ENCODE measurements at places on chromosomes 5 and 9.

- DNase-seq = no peak
These were observed 38.1 kb downstream of the LIFR start for GRCh38 chr5:38518341-38518740.

DNA sequence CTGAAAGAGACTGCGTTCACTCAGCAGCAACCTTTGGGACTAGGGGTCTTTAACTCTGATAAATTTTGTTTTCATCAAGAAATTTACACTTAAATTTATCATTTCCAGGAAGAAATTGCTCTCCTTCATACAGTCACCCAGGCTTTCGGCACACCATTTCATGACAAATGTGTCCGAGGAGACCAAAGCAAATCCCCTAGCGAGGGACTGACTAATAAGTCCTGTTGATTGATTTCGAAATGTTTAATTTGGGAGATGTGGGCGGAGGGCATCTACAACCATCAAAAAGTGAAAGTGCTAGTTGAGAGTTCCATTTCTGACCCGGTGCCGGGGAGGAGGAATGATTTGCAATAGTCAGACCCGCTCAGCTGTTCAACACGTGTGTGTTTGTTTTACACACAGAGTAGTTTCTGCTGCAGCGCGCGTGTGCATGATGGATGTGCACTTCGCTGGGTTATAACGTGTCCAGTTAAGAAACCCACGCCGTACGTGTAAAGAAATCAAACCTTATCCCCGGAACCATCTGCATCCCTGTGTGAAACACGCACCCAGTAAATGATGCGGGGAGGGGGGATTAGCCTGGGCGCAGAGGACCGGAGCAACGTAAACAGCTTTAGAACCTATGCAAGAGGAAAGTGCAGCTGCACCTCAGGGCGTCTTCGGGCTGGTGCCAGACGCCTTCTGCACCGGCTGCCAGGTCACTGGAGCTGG lies 845 bp upstream of the NR4A3 start:
- DNase-seq = peak; percentile 52

- DNase-seq = no peak
These were observed 8.8 kb downstream of the PRXL2C start for GRCh38 chr9:96646081-96646991.

- peak; percentile 13 for DNase-seq
These were observed 70.2 kb upstream of the AGXT2 start for GRCh38 chr5:35117967-35118366.

GRCh38 chr9:137138722-137139467 lies at the start of gene GRIN1:
Gene GRIN1 (plus strand): TSS chr9:137139154. CDS start chr9:137139487, 333 bp downstream.
- no peak for DNase-seq

- no peak for DNase-seq
These were observed 40.1 kb downstream of the SECISBP2 start for GRCh38 chr9:89358376-89358916.

DNA sequence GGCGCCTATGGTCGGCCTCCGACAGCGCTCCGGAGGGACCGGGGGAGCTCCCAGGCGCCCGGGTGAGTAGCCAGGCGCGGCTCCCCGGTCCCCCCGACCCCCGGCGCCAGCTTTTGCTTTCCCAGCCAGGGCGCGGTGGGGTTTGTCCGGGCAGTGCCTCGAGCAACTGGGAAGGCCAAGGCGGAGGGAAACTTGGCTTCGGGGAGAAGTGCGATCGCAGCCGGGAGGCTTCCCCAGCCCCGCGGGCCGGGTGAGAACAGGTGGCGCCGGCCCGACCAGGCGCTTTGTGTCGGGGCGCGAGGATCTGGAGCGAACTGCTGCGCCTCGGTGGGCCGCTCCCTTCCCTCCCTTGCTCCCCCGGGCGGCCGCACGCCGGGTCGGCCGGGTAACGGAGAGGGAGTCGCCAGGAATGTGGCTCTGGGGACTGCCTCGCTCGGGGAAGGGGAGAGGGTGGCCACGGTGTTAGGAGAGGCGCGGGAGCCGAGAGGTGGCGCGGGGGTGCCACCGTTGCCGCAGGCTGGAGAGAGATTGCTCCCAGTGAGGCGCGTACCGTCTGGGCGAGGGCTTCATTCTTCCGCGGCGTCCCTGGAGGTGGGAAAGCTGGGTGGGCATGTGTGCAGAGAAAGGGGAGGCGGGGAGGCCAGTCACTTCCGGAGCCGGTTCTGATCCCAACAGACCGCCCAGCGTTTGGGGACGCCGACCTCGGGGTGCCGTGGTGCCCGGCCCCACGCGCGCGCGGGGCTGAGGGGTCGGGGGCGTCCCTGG lies 561 bp downstream of the DAPK1 start:
- peak; percentile 52 for DNase-seq

- DNase-seq = no peak
These were observed 499.5 kb upstream of the KLF4 start for GRCh38 chr9:107989099-107989498.

DNA sequence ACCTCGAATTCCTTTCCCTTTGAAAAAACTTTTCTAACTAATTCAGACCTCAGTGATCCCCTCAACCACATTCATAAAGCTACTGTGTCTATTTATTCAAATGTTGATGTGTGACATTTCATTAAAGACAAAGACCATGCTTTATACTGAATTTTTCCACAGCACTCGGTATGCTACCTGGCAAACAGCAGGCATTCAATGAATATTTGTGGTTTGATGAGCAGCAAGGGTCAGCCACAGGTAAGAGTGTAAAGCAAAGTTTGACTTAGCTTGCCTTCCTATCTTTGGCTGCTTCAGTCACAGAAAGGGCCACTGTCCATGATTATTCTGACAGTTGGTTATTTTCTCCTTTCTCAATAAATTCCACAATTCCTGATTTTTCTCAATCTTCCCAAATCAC lies 5.1 kb upstream of the CDC42SE2 start:
- DNase-seq = no peak

DNA sequence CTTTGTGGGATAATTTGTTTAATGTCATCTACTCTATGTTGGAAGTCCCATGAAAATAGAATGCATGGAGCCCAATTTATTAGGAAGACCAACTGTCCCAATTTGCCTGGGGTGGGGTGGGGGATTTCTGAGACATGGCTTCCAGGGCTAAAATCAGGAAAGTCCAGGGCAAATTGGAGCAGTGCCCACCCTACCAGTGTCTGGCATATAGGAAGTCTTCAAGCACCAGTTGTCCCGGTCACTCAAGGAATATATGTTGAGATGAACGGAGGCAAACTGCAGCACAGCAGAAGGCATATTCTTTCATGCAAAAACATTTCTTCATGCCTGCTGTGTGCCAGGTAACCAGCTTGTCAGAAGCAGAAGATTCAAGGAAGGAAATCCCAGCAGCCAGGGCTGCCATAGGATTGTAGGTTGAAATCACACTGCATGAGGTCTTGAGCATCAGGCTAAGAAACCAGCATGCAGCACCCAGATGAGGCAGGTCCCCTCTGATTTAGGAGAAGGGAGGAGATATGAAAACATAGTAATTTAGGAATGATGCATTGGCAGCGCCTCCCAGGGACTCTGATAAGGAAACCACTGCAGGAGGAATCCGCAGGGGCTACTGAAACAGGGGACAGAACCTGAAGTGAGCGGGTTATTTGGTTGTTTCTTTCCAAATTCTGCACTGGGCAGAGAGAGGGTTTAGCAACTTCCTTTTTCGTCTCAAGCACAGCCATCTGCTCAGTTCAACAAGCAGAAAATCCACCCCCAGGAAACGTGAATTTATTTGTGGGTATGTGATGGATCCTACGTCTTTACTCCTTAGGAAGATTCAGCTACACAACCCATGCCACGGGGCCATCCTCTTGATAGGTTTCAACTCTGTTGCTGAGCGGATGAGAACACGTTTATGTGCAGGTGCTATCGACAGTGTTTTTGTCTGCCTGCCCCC lies 112.6 kb upstream of the CPEB4 start:
- DNase-seq = no peak

GRCh38 chr9:123218831-123219230 lies 49.6 kb downstream of the STRBP start:
- DNase-seq = no peak

GRCh38 chr9:95076696-95077052 lies 240.8 kb downstream of the FANCC start:
- DNase-seq = no peak

DNA sequence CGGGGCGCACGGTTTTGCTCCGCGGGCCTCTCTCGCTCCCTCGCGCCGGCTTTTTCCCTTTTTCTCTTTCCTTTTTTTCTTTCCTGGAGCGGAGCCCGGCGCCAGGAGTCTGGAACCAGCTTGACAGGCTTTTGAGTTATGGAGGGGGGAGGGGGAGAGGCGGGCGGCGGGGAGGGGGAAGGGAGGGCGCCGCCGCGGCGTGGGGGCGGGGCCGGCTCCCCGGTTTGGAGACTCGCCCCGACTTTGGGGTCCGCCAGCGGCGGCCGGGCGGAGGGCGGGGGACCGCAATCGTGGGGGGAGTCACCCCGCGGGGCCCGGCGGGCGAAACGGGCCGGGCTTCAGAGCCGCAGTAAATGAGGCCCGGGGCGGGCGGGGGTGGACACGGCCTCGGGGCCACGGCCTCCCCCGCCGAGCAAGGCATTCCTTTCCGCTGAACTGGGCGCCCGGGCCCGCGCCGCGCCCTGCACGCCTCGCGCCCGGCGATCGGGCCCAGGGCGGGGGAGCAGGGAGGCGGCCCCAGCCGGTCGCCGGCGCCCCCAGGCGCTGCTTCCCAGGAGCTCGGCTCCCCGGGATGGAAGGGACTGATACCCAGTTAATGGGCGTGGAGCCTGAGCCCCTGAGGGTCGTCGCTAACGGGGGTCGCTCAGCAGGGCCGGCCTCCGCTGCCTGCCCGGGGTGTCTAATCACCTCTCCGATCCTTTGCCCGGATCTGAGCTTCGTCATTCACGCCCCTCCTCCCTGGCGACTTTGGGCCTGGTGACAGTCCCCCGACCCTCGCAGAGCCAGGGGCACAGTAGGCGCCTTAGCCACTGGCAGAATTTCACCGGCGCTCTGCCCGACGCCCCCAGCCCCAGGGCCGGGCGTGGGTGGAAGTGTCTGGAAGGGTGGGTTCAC lies 138.1 kb downstream of the C9orf50 start:
- no peak for DNase-seq

- DNase-seq = peak; percentile 94
These were observed at the start of gene SAPCD2 for GRCh38 chr9:137070201-137070905. Gene SAPCD2 (minus strand): TSS chr9:137070557. CDS start chr9:137070460, 97 bp downstream.

GRCh38 chr9:77534376-77535057 lies 113.6 kb downstream of the GNA14 start:
- no peak for DNase-seq

GRCh38 chr5:130286971-130287370 lies 382.7 kb downstream of the CHSY3 start:
- DNase-seq = no peak

DNA sequence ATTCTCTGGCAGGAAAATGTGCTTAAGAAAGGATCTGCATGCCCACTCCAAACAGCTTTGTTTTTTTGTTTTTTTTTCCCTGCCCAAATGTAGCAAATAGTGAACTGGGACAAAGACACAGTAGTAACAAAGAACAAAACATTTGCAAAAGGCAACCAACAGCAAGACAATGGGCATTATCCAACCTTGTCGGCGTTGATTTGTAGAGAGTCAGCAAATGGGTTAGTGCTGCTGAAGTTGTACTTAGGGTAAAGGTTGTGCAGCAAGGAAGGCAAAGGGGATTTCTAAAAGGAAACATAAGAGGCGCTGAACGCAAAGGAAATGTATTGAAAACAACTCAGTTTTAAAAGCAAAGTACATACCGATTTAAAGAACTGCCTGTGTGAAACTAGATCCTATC lies 136.2 kb downstream of the MPDZ start:
- no peak for DNase-seq

DNA sequence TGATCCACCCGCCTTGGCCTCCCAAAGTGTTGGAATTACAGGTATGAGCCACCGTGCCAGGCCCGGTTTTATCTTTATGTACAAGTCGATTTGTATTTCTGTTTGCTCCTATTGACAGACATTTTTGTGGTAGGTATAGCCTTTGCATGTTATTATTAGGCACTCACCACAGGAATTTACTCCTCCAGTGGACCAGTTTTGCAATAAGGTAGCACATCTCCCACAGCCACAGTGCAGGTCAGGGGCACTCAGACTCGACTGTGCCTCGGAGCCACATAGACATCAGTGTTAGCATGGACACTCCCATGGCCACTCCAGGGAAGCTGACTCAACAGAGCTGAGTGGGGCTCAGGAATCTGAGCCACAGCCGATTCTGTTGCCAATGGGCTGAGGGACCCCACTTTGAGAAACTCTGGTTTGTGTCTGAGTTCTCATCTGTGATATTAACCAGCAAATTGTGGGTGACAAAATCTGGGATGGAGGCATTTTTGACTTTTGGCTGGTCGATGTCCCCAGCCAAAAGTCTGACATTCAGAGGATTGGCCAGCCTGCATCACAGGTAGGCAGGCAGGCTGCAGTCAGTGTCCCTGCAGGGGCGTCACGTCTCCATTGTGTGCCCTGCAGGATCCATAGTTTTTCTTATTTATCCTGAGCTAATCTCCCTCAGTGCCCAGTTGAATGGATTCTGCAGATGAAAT lies 15.0 kb upstream of the SHB start:
- DNase-seq = no peak

GRCh38 chr9:98099346-98099745 lies 19.7 kb downstream of the TRIM14 start:
- no peak for DNase-seq

GRCh38 chr5:35096216-35096615 lies 48.5 kb upstream of the AGXT2 start:
- no peak for DNase-seq

GRCh38 chr5:134139377-134139851 lies 24.9 kb downstream of the TCF7 start:
- DNase-seq = no peak

DNA sequence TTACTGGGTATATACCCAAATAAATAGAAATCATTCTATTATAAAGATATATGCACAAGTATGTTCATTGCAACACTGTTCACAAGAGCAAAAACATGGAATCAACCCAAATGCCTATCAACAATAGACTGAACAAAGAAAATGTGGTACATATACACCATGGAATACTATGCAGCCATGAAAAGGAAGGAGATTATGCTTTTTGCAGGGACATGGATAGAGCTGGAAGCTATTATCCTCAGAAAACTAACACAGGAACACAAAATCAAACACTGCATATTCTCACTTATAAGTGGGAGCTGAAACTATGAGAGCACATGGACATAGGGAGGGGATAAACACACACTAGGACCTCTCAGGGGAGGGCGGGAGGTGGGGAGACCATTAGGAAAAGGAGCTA lies 298.4 kb upstream of the CDH9 start:
- no peak for DNase-seq

- no peak for DNase-seq
These were observed 159.0 kb downstream of the TUSC1 start for GRCh38 chr9:25519286-25519685.

GRCh38 chr5:882253-883183 lies 10.1 kb downstream of the BRD9 start:
- DNase-seq = no peak

DNA sequence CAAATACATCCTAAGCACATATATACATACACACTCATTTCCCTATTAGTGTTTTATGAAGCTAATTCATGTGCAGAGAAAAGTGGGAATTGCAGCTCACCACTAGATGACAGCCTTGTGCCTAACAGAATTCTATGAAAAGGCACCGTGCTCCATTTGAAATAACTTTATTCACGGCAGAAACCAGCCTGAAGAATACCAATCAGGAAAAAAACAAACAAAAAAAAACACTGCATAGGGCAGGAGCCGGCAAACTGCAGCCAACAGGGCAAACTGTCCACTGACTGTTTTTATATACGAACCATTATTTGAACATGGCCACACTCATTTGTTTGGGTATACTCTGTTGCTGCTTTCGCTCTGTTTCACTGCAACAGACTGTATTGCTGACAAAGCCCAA lies 33.6 kb downstream of the ERMP1 start:
- no peak for DNase-seq

- no peak for DNase-seq
These were observed 180.4 kb downstream of the SEMA5A start for GRCh38 chr5:9365512-9365911.

Data from GM10248 (cell line).